ENCODE measurements at places on chromosomes 6 and 20. TPM values are rescaled to one million over a fixed set of nuclear protein-coding genes. Genes with fewer than 3 reads are reported as not detected.

- H3K4me1 ChIP-seq = no peaks in the 10 kb centered on the region
- no peak for DNase-seq
- H3K36me3 ChIP-seq = no peaks in the 10 kb centered on the region
- H3K27ac ChIP-seq = no peak overlapping the region
- H3K27me3 ChIP-seq = peaks cover 85% of the 10 kb centered on the region
- H3K4me3 ChIP-seq = no peak overlapping the region
These were observed 43.7 kb upstream of the BPIFA2 start for GRCh38 chr20:33124261-33124660.

The SAMD5 gene
- total RNA-seq = not detected

GRCh38 chr6:57190140-57190539 is 18.0 kb downstream of the BAG2 start:
- DNase-seq = no peak
- H3K4me3 ChIP-seq = no peak overlapping the region
- H3K27ac ChIP-seq = no peak overlapping the region
- H3K4me1 ChIP-seq = no peaks in the 10 kb centered on the region
- H3K36me3 ChIP-seq = peaks cover 10% of the 10 kb centered on the region
- no peaks in the 10 kb centered on the region for H3K27me3 ChIP-seq

The SLC22A3 gene
- 8.1 TPM for total RNA-seq
